MV-4-11 (cell line): ENCODE measurements at places on chromosomes 12 and 14.

DNA sequence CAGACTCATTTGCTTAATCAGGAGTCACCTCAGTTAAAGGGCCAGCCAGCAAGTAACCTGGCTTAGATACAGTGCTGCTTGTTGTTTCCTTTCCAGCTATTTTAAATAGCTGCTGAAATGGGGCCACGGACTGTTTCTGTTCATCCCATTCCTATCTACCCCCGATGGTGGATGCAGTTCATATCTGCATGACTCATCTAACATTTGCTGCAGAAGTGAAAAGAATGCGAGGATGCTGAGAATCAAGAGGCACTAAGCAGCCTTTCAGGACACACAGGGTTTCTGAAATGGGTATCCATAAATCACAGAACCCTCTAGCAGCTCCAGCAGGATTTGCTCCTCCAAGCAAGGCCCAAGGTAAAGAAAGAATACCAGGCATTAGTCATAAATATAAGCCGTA lies 60.2 kb upstream of the RTRAF start:
- no peak for DNase-seq

GRCh38 chr12:57848208-57848607 lies 1.7 kb upstream of the CTDSP2 start:
- no peak for DNase-seq

DNA sequence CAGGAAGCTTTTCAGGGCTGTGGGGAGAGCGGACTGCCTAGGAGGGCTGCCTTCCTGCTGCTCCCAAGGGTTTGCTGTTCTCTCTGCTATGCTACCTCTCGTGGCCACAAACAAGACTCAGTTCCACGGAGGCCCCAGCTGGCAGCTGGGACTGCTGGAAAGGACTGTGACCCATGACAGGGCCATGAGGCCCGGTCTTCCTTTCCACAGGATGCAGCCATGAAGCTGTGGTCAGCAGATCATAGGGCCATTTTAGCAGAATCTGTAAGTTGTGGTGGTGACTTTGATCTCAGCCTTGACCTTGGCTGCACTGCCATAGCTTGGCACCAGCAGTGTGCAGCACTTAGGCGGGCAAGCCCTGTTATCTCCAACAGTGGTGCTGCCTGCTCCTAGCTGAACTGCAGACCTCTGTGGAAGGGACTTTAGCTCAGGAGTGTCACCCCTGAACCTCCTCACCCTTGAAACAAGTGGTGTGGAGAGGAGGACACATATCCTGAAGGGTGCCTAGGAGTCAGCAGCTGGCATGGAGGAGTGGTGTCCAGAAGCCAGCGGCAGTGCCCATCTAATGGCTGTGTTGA lies 12.3 kb downstream of the KRT80 start:
- DNase-seq = no peak

- DNase-seq = peak; percentile 98
Observed at GRCh38 chr12:54411391-54412241, 7.5 kb downstream of the ITGA5 start.

- no peak for DNase-seq
Observed at GRCh38 chr12:121085069-121085468, 46.0 kb upstream of the OASL start.

DNA sequence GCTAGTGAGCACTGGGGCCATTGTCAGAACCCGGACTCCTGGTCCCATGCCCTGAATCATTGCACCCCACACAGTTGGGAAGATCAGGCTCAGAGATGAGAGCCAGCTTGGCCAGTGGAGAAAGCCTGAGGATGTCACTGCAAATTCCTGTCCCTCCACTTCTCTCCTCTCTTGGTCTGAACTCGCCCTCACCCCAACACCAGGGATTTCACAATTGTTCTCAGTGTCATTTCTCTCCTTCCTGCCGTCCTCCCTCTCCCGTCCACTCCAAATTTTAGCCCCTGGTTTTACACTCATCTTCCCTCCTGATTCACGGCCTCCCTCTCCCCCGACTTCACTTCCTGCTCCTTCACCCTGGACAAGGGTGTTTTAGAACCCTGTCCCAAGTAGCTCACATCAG lies 11.1 kb downstream of the KRT75 start:
- no peak for DNase-seq

- no peak for DNase-seq
Observed at GRCh38 chr12:43942379-43942778, 106.5 kb downstream of the TMEM117 start.
